ENCODE measurements at places on chromosomes 5 and 9. TPM values are rescaled to one million over a fixed set of nuclear protein-coding genes. Genes with fewer than 3 reads are reported as not detected.

GRCh38 chr9:91426123-91426745, 2.6 kb upstream of the NFIL3 start:
- DNase-seq = no peak

GRCh38 chr9:438066-438465, 223.4 kb downstream of the DOCK8 start:
- DNase-seq = no peak

DNA sequence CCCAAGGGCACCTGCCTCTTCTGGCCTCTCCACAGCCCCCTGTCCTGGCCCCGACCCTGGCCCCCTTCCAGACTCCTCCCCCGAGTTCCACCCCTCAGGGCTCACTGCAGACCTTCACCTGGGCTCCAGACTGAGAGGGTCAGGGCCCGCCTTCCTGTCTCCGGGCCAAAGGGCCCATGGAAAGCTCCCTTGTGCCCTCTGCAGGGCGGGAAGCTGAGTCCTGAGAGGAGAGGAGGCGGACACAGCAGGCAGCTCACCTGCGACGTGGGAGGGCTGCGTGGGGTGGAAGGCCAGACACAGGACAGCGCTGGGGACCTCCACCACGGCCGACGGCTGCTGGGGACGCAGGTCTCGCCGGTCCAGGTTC, 20.6 kb downstream of the DYNC2I2 start:
- peak; percentile 70 for DNase-seq

- no peak for DNase-seq
Measured at GRCh38 chr5:38048400-38048799, 208.6 kb upstream of the GDNF start.

DNA sequence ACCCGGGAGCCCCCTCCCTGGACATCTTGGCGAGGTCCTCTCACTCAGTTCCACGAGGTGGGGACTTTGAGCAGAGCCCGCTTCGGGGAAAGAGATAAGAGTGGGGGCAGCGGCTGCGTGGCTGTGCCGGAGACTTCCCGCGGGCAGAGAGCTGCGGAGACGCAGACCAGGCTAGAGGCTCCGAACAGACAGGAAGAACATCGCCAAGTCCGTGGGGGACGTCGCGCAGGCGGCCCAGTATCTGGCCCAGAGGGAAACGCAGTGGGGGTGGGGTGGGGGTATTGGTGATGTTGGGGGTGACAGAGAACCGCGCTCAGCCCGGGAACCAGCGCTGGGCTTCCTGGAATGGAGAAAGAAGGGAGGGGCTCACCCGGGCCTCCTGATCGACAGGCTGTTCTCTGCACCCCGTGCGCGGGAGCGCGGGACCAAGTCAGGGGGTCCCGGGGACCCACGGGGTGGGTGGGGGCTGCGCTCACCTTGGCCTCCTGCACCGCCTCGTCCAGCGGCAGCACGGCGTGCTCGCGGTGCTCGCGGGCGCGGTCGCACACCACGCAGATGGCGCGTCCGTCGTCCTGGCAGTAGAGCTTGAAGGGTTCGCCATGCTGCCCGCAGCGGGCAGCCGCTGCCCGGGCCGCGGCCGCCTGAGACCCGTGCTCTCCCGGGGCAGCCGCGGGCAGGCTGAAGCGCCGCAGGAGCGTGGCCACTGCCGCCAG, 727 bp downstream of the TRIM7 start:
- no peak for DNase-seq

SMARCA2 gene
- 121 TPM for total RNA-seq

GRCh38 chr9:113927277-113927676, 51.2 kb downstream of the ZNF618 start:
- no peak for DNase-seq

DNA sequence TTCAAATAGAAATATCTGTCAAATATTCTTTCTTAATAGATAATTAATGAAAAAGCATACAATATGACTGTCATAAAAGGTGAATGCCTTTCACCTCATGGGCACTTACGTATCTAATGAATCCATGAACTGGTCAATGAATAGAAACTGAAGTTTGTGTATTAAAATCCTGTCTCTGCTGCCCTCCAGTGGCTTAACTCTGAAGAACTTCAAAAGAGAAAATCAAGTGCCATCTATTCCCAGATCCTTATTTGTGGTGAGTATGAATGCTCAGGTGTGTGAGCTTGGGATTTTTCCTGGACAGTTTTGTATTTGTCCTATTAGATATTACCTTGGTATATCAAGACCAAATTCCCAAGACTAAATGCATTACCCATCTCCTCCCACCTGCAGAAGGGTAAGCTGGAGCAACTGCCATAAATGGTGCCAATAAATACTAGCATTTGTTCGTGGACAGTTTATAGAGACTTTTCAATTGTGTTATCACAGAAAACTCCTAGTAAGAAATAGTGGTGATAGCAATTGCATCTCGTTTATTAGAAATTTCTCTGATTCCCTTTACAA, 44.0 kb upstream of the SVEP1 start:
- peak; percentile 51 for DNase-seq

SPATA31A5 gene
- total RNA-seq = not detected

DNA sequence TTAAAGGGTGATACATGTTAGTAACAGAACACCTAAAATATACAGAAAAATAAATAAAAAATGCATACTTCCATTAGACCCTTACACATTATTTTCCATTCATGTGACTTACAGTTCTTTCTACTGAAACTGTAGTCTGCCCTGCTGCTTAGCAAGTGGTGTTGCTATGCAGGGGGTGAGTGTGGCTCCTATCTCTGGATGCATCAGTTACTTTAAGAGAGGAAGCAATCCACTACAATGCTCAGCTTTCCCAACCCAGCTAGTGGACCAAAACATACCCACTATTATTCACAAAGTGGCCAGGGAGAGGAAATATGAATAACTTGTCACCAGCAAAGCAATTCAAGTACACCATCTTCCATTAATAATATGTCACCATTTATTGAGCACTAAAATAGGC, 121.8 kb downstream of the DOCK2 start:
- no peak for DNase-seq

DNA sequence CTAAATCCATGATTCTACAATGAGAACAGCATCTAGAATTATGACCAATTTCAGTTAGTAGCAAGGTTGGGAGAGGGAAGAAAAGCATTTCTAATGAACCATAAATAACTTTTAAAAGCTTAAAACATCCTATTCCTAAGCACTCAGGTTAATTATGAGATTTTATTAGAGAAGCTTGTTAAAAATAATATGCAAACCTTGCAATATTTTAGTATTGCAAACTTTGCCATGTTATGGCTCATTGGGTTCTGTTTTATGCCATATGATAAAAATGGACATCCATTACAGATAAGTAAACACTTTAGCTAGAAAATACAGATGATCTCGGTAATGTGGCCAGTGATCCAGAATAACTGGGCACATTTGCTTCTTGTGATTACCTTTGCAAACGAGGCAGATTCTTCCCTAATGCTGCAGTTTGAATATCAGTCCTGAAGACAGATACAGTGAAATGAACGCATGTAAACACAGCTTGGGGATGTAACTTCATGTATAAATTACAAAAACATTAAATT, 447.0 kb downstream of the PLK2 start:
- no peak for DNase-seq

CTNND2 gene
- total RNA-seq = 12.5 TPM

DNA sequence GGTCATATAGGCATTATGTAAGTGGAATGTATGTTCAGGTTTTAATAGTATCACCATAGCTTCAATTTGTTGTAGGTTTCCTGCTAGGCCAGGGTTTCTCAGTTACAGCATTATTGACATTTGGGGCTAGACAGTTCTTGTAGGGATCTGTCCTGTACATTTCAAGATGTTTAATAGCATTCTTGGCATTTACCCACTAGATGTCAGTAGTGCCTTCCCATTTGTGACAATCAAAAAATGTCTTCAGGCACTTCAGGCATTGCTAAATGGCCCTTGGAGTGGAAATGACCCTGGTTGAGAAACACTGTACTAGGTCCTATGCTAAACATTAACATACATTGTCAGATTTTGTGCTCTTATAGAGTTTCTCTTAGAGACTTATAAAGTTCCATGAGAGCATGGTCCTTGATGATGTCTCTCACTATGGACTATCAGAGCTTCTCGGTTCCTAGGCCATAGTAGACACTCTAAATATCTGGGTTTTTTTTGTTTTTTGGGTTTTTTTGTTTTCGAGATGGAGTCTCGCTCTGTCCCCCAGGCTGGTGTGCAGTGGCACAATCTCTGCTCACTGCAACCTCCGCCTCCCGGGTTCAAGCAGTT, 1.4 kb downstream of the KIF20A start:
- no peak for DNase-seq

DNA sequence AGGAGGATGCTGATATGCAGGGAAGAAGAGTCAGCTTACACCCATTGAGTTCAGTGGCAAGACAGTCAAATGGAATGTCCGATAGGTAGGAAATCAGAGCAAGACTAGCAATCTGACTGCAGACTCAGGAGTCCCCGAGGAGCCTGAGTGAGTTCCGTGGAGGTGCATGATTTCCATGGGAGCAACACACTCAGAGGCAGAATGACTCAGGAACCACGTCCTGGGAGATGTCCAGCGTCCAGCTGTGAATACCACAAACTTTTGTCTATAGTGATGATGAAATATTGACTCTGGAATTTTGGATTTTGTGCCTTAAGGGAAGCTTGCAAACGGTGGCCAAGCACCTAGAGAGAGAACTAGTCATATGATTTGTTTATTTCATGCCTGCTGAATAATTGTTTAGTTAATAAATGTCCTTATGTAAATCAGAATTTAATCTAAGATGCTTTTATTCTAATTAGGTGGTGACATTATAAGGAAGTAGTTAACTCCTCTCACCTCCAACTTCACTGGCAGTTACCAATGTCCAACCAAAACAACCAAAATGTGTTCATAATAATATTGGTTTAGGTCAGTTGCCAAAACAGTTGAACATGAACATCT, 100.4 kb downstream of the PDE4D start:
- DNase-seq = no peak

PCDHGB1 gene
- 9.2 TPM for total RNA-seq

- DNase-seq = no peak
Measured at GRCh38 chr9:127746959-127747569, 12.0 kb upstream of the TOR2A start.

DNA sequence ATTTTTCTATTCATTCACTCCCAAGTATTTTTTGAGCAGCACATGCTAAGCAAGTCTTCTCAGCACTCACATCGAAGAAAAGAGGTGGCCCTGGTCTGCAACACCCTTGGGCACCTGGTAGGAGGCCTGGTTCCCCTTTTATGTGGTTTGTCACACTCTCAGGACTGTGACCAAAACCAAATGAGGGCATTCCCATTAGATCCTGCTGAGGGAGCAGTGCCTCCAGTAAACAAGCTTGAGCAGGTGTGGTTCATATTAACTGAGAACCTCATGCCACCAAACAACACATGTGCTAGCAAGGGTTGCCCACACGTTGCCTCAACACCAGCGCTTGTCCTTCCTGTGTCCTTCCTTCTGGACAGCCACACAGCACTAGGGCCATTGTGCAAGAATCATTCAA, 26.9 kb upstream of the SYK start:
- DNase-seq = no peak

ZSWIM6 gene
- 8.9 TPM for total RNA-seq

IRF1 gene
- total RNA-seq = 146 TPM

GRCh38 chr5:2519153-2519552, 232.3 kb downstream of the IRX2 start:
- no peak for DNase-seq

CYSRT1 gene
- total RNA-seq = not detected

DNA sequence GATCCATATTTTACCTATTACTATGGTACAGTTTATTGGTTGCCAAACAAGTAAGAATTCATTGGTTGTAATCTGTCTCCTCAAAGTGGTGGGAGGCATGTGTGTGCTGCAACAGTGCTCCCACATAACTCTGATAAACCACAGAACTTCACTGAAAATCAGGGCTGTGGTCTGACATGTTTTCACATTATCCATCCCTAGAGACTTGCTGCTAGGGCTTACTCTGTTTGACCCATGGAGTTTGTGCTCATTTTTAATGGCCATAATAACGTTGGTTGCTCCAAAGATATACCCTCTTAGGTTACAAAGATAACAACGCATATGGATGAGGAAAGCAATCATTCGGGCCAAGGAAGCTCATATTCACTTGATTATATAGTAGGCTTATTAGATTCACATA, 37.0 kb downstream of the HACD4 start:
- no peak for DNase-seq

DNA sequence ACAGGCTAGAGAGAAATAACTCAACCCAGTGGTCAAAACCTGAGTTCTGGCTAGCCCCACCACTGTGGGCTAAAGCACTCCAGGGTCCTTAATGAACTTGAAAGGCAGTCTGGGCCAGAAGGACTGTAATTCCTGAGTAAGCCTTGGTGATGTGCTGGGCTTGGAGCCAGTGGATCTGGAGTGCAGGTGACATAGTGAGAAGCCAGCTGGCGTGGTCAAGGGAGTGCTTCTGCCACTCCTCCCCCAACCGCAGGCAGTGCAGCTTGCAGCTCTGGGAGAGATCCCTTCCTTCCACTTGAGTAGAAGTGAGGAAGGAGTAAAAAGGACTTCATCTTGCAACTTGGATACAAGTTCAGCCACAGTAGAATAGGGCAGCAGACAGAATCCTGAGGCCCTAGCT, 424.0 kb downstream of the CDH18 start:
- no peak for DNase-seq

PRUNE2 gene
- 1.9 TPM for total RNA-seq

DNA sequence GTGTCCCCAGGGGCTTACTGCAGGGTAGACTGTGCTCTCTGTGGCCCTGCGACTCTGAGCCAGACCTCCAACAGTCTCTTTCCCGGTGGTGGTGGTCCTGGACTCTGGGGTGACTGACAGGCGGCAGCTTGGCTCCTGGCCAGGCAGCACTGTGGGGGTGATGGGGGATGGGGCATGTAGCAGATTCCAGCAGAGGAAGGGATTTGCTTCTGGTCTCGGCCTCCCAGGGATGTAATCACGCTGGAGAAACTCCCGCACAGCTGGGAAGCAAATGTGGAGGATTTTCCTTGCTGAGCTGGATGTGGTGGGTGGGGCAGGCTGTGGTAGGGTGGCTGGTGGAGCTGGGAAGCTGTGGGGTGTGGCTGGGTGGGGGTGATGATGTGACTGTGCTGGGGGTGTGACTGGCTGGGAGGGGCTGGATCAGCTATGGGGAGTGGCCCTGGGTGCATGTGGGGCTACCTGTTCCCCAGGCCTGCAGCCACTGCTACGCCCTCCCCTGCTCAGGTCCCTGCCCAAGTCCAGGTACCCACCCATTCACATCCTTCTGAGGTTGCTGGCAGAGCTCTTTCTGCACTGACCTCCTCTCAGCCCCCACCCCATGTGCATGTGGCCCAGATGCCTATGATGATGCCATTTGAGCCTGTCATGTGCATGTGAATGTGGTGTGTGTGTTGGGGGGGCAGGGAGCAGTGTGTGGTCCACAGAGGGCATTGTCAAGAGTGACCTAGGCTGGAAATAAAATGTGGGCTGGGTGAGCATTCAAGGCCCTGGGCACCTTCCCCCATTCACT, 3.8 kb downstream of the NDST1 start:
- peak; percentile 44 for DNase-seq

DNA sequence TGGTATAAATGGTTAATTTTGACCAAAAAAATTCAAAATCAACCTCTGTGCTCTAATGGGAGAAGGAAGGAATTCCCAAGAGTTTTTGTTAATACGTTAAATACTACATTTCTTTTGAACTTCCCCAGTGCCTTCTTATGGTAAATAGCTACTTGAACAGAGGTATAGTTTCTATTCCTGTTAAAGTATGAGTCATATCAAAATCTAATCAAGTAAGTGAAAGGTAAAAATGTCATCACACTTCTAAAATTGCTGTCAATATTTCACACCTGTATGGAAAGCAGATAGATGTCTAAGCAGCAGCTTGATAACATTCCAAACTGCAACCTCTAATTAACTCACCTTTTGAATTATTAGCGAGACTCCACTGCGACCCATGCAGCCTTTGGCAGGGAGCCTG, 214.1 kb upstream of the MEF2C start:
- no peak for DNase-seq
